GDM1 (cell line): ENCODE measurements at places on chromosomes 7 and 10.

DNA sequence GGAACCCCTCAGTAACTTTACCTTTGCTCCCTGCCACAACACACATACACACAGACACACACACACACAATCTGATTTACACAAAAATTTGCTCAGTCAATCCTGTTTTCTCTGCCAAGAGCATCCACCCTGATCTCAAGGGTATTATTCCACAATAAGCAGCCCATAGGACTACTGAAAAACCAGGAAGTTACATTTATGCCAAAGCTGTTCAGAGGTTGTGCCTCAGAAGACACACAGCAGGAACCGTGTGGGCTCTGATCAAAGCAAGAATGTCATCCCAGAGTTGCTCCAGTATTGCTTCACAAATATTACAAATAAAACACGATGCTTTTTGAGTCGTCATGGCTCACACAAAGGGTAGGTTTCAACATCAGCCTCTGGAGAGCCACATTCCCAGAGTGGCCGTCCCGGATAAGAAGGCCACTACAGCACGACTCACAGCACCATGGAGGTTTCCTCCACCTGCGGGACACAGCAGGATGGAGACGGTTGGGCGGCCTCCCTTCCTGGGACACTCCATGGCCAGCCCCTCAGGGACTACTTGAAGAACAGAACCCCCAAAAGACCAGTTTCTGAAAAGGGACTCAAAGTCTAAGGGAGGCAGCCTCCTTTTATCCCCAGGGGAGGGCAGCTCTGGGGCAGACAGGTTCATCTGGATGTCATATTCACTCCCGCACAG is 1.6 kb downstream of the AIFM2 start:
- no peak for DNase-seq

DNA sequence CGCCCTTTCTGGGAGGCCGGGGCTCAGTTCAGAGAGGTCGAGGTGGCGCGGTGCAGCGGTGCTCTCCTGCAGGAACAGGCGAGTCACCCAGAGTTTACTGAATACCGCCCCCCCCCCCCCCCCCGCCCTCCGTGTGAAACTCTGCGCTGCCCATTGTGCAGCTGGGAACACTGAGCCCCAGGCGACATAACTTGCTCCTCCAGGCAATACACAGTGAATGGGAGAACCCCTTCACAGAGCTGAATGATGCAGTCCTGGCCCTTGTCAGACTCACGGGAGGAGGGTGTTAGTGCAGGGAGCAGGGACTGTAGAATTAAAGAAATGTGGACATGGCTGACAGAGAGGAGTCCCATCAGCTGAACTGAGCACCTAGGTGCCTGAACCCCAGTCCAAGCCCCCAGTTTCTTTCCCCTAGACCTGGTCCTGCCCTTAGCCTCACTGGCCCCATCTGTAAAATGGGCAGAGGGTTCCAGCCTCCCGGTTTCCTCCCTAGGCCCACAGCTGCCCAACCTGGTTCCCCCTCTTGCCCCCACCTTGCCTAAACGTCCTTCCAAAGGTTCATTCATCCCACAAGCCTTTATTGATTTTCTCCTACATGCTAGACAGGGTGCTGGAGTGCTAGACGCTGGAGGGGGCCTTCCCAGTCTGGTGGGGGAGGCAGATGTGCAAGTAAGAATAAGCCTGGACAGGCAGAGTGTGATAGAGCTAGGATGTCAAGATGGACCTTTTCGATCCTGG is 869 bp upstream of the LOXL4 start:
- DNase-seq = no peak

DNA sequence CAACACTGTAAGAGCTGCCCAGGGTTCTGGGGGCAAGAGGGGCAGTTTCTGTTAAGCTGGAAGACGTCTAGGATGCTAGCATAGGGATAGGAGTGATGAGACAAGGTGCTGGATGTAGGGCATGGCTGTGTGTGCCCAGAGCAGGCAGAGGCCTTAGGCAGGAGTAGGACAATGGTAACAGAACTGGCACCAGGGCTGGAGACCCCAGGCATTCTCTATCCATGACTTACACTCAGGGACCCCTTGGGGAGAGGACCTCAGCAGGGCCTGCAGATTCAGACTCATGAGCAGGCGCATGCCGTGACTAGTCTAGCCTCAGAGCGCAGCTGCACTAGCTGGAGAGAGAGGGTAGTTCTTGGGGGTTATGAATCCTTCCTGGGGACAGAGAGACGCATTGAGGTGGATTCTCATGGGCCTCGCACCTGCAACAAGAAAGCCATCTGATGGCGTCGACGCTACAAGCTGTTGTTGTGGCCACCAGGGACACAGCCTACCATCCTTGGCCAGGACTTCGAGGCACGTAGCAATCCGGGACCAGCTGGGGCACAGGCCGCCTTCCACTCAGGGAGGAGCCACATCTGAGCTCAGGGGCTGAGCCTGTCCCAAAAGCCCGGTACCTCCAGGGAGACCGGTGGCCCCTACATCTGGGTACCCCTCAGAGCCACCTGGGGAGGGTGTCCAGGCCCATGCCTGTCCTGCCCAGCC is 474.1 kb downstream of the PTPRN2 start:
- no peak for DNase-seq

DNA sequence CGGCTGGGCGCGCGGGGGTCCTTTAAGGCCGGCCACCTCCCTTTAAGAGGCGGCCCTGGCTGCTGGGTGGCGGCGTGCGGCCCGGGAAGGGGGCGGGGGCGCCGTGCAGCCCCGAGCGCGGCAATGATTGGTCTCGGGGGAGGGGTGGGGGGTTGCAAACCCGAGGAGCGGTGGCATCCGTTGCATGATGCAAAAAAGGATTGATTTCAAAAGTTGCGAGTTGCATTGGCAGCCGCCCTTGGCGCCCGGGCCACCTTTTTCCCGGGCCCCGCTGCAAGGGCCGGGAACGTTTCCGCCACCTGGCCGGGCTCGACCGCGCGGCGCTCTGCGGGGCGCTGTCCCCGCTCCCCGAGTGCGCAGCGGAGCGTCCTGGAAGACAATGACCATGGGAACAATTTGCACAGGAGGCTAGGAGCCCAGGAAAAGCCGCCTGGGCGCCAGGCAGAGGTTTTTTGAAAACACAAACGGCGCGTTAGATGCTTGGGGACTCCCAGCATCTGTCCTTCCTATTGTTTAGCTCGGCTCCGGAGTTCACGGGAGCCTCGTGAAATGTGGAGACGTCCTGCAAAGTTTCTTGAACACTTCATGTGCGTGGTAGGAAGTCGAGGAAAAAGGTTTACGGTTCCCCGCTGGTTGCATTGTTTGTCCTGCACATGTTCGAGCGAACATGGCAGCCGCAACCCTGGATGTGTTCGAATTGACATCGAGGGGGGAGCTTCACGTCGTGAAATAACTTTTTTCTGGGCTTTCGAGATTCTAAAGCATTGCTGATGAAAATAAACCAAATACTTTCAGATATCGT is at the start of gene SEPHS1:
SEPHS1 (minus strand) TSS at position 78 of the 802 bp plus-strand sequence. CDS start 3,343 bp downstream, outside the sequence.
- peak; percentile 72 for DNase-seq

GRCh38 chr7:15571301-15571878 is 9.6 kb upstream of the AGMO start:
- no peak for DNase-seq

DNA sequence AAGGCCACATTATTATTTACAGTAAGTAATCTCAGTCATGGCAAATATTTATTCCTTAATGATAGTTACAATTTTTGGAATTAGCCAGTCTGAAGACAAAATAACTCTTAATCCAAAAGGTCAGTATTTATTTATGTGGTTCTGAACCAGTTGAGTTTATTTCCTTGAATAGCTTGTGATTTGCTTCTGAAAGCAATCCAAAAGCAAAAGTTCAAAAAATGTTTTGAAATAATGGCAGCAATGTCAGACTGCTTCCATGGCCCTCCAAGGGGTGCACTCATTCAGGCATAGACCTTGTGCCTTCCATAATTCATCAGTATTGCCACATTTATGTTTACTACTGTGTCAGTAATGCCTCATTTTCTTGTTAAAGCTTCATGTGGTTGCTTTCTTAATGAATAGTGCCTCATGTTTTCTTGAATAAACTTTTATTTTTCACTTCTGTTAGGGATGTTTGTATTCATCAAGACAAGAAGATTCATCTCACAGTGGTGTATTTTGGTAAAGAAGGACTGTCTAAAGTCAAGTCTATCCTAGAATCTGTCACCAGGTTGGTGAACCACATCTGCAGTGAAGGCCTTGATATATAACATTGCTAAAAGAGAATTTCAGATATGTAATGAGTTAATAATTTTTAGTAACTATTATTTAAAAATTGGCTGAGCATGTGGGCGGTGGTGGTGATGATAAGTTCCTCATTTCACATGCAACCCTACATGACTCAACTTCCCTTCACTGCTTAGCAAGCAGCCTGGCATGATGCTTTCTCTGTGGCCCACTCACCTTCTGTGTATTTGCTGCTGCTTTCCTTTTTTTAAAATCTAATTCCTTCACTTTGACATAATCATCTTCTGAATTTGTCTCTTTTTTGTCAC is 22.0 kb downstream of the CSGALNACT2 start:
- peak; percentile 8 for DNase-seq

DNA sequence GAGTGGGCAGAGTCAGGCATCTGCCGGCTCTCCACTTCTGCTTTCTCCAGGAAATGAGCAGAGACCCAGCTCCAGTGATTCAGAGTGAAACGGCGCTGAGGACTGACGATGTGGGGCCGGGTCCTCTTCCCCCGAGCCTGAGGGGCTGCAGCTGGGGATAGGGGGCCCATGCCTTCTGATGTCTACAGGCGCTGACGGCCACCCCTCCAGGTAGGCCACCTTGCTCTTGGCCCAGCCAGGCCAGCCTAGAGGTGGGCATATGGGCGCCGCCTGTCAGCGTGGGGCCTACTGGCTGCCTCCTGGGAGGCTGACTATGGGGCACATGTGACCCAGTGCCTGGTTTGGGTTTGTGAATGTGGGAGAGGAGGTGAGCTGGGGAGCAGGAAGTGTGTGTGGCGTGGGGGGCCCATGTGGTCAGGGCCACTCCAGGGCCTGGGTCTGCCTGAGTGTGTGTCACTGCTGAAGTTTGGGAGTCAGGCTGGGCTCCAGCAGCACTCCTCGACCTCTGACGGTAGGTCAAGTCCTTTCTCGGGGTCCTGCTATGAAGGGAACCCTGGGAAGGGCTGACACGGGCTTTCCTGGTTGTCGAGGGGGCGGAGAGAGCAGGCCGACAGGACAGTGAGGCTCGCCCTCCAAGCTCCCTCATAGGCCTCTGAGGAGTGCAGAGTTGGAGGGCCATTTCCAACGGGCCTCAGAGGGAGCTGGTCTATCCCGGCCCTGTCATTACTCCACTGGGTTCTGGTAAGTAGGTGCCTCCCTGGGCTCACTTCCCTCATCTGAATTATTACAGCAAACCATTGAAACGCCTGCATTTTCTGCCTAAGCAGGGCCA is at the start of gene WDFY4:
WDFY4 (plus strand) TSS at position 82 of the 832 bp plus-strand sequence. CDS start 24,860 bp downstream, outside the sequence.
- peak; percentile 71 for DNase-seq

GRCh38 chr10:75105576-75106197 is 5.8 kb upstream of the SAMD8 start:
- DNase-seq = no peak

GRCh38 chr10:19918794-19919193 is 102.6 kb downstream of the PLXDC2 start:
- no peak for DNase-seq

- DNase-seq = no peak
These were observed 31.8 kb upstream of the ABCA13 start for GRCh38 chr7:48139459-48139858.

DNA sequence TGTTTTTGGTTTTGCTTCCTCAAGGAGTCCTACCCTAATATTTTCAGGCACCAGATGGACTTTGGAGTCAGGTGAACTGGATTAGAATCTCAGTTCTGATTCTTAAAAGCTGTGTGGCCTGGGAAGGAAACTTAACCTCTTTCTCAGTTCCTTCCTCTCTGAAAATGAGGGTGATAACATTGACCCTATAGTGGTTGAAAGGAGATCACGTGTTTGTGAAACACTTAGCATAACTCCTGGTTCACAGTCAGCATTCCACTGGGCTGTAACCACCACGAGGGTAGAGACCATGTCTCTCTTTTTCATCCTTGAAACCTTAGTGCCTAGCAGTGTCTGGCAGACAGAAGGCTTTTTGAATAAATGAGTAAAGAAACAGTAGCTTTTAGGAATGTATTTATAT is 16.7 kb downstream of the LSMEM1 start:
- no peak for DNase-seq

- DNase-seq = no peak
These were observed 455 bp downstream of the CUL2 start for GRCh38 chr10:35089611-35090161.

- DNase-seq = no peak
These were observed 320.5 kb downstream of the PHF14 start for GRCh38 chr7:11294218-11294617.
